Esophagus mucosa (tissue), 1 donor: ENCODE measurements at places on chromosomes 6 and 20.
A peak's percentile ranks its signal among the peaks of the same experiment; 100 is the strongest.

DNA sequence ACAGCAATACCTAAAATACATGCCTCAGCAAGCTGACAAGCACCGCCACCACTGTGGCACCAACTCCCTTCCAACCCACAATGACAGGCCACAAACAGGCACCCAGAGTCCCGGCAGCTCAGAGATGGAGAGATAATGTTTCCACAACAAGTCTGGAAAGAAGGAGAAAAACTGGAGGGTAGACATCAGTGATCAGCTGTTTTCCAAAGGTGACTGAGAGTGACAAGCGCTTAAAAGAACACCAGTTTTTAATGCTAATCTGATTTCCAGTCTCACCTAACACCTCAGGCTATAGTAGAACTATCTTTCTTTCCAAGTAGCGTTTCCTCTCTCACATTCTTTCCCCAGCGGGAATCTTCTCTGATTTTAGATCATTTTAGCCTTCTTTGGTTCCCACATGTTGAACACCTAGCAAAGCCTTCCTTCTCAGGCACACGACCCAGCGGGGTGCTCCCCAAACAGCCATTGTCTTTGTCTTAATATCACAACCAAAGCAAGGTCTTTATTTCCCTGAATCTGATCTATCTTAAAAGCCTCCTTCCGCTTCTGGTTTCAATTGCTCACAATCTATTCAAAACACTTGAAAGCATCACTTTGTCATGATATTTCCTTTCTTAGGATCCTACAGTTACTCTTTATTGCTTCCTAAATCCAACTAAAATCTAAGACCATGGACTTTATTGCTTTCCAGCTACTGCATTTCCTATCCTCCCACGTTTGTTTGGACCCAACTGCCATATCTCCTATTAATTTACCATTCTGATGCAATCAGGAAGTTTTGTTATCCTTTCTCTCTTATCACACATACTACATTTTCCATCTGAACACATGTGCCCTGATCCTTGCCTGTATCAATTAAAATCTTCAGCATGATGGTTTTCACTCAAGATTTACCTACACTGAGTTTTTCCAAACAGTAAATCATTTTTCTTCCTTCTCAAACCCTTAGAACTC is 282.7 kb downstream of the ADGB start:
- ATAC-seq = no peak

DNA sequence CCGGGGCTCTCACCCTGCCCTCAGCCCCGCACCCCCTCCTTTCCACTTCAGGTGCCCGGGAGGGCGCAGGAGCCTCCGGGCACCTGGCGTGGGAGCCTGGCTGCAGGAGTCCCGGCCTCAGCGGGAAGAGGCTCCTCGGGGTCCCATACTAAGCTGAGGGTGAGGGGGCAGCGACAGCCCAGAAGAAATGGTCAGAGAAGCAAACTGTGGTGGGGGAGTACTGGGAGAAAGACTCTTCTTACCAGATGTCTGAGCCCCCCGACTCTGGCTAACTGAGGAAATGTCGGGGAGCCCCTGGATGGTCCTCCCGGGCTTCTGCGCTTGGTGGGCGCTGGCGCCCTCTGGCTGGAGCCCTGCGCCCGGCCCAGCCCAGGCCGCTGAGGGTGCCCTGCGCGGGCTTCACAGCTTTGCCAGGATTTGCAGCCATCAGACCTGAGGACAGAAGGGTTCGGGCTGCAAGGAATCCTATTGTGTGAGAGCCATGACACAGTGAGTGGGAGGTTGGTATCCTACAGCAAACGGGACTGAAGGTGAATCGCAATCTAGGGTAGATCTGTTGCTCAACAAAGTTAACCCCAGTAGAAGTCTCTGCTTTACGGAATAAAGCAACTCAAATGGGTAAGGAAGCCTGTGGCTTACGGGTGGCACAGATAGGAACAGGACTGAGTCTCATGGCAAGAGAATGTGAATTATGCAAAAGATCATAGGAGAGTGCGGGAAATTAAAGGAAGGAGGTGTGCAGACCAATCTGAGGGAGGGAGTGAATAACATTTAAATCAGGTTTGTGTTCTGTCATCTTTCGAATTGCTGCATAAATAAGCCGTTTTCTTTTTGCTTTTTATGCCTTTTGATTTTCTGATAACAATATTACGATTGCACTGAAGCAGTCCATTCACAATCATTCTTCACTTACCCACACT is 639 bp upstream of the RCAN2 start:
- peak; percentile 31 for ATAC-seq

GRCh38 chr6:91340896-91341395 is 754.1 kb upstream of the MAP3K7 start:
- ATAC-seq = no peak

DNA sequence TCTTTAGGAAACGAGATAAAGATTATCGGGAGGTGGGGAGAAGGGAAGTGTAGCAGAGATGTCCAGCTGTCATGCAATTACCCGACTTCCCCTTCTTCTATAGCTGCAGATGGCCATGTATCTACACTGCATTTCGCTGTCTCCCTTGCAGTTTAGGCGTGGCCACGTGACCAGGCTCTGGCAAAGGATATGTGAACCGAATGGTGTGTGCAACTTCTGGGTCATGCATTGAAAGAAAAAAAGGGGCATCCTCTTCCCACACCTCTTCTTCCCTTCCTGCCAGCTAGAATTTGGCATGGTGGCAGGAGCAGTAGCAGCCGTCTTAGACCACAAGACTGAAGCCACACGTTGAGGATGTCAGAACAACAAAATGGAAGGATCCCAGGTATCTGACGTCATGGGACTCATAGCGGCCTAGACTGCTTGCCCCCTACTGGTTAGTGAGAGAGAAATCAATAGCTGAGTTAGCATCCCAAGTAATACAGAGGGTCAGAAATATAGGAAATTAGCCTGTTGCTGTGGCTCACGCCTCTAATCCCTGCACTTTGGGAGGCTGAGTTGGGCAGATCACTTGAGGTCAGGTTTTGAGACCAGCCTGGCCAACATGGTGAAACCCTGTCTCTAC is 32.8 kb downstream of the TCF15 start:
- no peak for ATAC-seq

- peak; percentile 72 for ATAC-seq
Observed at GRCh38 chr6:161186173-161186769, 87.6 kb downstream of the AGPAT4 start.

GRCh38 chr6:130794010-130794697 is 33.1 kb upstream of the SMLR1 start:
- ATAC-seq = no peak

GRCh38 chr6:136503303-136504029 is 46.8 kb downstream of the MAP7 start:
- ATAC-seq = no peak

- no peak for ATAC-seq
Observed at GRCh38 chr6:67935976-67936477, 699.1 kb upstream of the ADGRB3 start.

DNA sequence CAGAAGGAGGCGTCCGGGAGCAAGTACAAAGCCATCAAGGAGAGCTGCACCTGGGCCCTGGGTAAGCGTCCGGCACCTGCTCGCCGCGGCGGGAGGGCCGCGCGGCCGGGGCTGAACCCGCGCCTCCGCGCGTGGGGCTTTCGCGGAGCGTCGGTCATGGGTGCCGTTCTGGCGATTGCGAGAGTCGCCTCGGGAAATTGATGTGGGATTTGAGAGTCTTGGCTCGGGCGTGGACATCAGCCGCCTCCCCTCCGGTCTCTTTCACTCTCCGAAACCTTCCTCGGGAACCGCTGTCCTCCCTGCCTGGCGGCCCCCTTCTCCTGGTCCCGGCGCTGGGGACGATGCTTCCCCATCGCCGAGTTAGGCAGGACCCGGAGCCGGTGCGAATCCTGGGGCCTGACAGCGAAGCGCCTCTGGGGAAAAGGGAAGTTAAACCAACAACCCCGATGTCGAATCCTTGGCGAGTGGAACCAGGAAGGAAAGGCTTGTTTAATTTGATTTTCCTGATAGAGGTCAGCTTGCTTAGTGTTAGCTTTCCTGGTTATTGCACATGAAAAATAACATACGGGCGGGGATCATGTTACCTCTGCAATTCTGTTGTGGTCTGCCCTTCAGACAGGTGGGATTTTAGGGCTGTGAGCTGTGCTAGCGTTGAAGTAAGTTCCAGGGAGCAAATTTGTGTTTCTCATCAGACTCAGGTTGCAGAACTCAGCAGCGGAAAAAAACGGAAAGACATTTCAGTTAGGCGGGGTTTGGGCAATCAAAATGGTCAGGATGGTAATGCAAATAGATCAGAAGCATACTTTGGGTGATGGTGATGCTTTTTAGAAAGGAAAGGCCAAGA is 594 bp downstream of the ARFGEF3 start:
- peak; percentile 33 for ATAC-seq

- no peak for ATAC-seq
Observed at GRCh38 chr6:75532521-75532920, 38.9 kb upstream of the FILIP1 start.

DNA sequence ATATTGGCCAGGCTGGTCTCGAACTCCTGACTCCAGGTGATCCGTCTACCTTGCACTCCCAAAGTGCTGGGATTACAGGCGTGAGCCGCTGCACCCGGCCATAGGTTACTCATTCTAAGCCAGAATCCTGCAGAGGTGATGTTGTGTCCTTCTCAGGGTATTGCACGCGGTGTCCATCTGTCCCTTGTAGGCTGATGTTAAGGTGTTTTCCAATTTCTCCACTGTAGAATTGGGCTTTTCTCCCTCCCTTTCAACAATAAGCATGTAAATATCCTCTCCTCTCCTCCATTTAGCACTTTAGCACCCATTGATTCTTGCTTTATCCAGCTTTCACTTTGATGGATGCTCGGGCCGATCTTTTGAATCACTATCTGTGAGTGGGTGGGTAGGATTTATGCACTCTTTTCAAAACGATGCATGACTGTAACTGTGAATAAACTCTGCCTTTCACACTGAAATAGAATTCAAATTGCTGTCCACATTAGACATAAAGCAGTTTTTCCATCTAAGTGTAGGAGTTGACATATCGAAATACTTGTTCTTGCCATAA is 52.6 kb downstream of the ZBTB2 start:
- ATAC-seq = no peak

DNA sequence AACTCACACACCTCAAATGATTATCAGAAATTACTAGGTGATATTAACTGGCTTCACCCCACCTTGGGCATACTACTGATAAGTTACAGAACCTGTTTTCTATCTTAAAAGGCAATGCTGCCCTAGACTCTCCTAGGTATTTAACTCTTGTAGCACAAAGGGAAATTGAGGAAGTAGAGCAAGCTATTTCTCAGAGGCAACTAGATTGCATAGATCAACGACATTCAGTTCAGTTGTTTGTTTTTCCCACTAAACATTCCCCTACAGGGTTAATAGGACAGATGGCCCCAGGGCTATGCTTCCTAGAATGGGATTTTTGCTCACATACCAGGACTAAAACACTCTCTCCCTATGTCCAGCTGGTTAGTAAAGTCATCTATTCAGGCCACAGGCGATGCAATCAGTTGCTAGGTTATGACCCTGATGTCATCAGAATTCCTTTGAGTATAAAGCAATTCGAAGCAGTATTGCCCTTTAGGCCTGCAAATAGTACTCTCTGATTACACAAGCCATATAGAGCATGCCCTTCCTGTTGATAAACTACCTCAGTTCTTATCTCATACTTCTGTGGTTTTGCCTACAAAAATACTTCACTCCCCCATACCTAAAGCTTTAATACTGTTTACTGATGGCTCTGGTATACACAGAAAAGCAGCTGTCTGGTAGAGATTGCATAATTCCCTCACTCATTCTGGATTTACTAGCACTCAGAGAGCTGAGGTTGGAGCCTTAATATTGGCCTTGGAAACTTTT is 67.4 kb upstream of the ASCC3 start:
- no peak for ATAC-seq

DNA sequence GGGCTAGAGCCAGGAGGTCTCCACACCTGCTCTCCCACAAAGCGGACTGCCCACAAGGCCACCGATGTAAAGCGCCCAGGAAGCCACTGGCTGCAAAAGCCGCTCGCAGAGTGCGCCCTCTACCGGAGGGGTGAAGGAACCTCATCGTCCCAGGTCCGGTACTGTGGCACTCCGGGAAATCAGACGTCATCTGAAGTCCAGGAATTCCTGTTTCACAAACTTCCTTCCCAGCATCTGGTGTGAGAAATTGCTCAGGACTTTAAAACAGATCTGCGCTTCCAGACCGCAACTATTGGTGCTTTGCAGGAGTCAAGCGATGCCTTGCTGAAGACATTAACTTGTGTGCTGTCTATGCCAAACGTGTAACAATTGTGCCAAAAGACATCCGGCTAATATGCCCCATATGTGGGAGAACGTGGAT is 115.1 kb upstream of the ARID1B start:
- ATAC-seq = no peak

- ATAC-seq = no peak
Observed at GRCh38 chr20:23296841-23297701, 53.5 kb upstream of the NXT1 start.

DNA sequence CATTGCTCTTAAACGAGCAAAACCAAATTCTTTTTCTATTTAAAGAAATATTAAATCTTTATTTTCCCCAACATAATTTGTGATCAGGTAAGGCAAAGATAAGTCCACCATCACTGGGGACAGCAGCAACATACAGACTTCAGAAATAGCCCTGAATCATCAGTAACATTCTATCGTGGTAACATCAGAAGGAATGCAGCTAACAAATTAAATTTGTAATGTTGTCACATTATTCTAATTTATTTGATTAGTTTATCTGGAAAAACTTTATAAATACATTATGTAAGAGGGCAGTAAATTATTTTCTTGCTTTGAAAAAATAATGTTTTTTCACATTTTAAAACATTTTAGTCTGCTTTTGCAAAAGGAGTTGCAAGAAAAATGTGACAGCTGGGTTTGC is 53.6 kb upstream of the BCLAF1 start:
- ATAC-seq = no peak

- ATAC-seq = no peak
Observed at GRCh38 chr6:3102875-3103274, 15.6 kb upstream of the BPHL start.

DNA sequence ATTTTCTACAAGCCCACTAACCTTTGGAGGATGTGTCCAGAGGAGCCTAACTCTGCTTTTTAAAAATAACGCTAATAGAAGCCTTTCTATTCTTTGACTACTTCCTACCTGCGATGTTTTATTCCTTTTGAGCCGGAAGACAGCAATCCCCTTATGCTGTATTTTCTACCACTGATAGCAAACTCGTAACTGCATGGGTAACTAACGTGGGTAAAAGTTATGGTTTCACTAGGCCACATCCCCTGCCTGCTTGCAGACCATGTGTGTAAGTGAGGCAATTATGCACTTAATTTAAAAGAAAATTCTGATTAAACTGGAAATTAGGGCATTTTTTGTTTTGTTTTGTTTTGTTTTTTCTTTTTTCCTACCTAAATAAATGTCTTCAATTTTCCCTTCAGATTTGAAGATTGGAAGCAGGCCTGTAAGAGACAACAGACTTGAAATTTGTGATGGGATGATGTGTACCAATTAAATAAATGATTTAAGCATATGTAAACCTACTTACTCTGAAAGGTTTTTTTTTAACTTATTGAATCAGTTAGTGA is 931 bp downstream of the UFL1 start:
- no peak for ATAC-seq
